ENCODE measurements at places on chromosomes 4 and X.

GRCh38 chr4:112094330-112094729 lies 50.9 kb upstream of the FAM241A start:
- DNase-seq = no peak

- no peak for DNase-seq
Measured at GRCh38 chrX:87518504-87518903, 902 bp downstream of the KLHL4 start.

DNA sequence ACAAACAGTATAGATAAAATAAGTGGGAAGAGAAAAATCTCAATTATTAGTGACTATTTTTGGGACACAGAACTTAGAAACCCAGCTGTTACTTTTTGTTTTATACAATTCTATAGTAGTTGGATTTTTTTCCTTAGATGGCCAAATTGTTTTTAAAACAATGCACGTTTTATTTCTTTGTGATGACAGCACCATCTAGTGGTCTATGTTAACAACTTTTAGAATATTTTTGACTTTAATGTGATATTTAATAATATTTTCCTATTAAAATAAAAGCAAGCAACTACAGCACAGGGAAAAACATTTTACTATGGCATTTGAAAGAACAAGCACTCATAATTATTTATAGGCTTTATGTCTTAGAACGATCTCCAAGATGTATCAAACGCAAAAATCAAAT lies 5.6 kb upstream of the SMIM31 start:
- peak; percentile 16 for DNase-seq

DNA sequence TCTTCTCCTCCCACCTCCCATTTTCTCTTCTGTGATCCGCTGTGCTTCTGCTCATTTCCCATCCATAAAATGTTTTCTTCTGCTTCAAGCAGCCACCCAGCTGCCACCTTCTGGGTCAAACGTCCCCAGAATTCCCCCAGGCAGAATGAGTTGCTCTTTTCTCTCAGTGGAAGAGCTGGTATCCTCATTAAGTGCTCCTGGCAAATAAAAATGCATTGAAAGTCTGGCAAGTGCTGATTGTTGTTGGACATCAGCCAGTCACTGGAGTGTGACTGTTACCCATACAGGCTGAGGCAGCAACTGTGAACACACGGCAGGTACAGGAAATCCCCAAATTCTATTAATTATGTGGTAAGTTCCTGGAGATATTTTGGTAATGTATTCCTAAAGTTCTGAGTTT lies 52.6 kb downstream of the LIMCH1 start:
- no peak for DNase-seq

DNA sequence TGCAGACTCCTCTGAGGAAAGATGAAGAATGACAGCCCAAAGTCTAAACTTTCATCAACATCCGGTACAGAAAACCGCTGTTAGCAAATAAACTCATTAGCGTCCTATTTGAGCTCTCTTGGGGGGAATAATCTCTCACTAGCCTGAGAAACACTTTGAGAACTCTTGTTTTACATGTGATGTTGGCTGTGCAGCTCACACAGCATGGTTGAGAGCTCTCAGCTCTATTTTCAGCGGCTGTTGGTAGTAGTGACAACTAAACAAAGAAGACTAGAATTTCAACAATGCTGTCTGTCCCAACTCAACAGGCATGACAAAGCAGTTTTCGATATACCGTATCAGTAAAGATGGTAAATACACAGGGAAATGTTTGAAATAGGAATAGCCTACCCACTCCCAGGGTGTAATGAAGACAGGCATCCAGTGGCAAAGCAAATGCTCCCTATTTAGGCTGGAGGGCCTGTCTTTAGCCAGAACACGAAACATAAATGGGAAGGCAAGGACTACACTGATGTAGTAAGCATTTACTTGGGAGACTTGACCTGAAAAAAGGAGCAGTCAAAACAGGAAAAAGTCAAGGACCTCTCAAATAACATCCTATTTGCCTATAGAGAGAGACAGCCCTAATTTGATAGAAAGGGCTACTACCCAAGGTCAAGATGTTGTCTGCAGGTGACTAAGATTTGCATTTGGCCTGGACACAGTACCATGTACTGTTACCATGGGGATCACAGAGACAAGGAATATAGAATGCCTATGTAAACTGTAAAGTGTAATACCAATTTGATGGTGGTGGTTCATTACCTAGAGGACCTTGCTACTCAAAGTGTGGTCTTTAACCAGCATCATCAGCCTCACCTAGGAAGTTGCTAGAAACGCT lies 60.4 kb downstream of the PPEF2 start:
- DNase-seq = peak; percentile 46

DNA sequence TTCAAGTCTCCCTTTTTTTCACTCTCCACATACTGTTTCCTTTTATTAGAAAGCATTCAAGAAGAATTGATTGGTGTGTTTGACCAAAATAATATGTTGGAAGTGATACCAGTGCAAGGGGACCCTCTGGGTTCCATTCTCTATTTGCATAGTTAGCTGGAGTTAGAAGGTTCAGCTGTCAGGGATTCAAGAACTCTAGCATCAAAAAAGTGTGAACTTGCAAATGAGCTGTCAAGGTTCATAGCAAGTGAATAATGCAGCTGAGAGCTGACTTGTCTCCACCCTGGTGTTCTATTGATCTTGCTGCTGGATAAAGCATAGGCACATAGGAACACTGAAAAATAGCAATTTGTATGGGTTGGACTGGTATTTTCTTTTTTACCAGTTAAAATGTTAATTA lies 73.2 kb downstream of the SORBS2 start:
- DNase-seq = no peak

DNA sequence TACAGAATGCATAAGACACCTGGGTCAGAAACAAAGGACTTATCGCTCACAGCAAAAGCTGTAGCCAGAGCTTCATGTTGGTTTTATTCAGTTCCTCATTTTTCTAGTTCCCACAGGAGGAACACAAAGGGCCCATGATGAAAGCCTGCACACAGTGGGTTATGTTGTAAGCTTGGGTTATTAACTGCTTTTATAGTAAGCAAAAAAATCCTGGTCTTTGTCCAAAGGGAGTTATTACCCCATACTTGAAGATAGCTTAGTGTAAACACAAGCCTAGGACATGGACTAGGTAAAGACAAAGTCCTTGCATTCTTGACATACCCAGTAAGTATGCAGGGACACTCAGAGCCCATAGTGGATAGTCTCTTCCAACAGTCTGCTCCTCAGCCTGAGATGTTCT lies 11.7 kb downstream of the BBS12 start:
- DNase-seq = peak; percentile 85

DNA sequence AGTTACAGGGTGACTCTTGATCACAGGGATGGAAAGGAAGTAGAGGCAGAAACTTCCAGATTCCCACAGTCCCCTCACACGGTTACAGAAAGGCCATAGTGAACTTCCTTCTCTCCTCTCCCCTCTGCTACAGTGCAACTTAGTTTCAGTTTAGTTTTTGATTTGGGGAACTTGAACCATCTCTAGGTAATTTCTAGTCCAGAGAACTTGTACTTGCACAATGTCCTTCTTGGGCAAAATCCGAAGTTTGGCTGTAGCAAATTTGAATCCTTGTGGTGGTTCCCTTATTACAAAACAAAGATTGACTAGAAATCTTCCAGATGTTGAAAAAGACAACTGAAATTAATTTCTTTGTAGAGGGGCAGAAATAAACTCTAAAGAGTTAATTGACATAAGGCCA lies 1.2 kb upstream of the BLTP1 start:
- peak; percentile 11 for DNase-seq

- peak; percentile 4 for DNase-seq
Measured at GRCh38 chrX:63657821-63658220, 127.2 kb downstream of the ARHGEF9 start.

GRCh38 chr4:155367608-155368007 lies 9.2 kb downstream of the MAP9 start:
- no peak for DNase-seq
